ENCODE measurements at places on chromosomes 5 and 9.

GRCh38 chr9:75715360-75715759 lies 175.1 kb upstream of the PCSK5 start:
- DNase-seq, result no peak

DNA sequence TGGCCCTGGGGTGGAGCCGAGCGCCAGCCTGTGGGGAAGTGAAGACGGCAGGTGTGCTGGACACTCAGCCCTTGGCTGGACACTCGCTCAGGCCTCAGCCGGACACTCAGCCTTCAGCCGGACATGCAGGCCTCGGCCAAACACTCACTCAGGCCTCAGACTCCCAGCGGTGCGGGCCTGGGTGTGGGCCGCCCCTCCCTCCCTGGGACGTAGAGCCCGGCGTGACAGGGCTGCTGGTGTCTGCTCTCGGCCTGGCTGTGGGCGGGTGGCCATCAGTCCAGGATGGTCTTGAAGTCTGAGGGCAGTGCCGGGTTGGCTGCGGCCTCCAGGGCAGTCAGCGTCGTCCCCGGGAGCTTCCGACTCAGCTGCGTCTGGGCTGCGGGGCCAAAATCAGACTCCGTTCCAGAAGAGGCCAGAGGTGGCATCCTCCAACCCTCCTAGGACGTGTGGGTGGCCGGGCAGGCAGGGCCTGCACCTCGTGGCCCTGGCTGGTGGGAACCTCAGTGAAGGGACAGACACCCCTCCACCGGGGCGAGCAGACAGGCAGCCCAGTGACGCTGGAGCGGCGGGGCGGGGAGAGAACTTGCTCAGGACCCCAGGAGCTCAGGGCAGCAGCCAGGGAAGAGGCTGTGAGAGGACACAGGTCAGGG lies 28.4 kb downstream of the SLC6A18 start:
- DNase-seq, result no peak

GRCh38 chr9:1490341-1491232 lies 440.4 kb downstream of the DMRT2 start:
- DNase-seq, result no peak

DNA sequence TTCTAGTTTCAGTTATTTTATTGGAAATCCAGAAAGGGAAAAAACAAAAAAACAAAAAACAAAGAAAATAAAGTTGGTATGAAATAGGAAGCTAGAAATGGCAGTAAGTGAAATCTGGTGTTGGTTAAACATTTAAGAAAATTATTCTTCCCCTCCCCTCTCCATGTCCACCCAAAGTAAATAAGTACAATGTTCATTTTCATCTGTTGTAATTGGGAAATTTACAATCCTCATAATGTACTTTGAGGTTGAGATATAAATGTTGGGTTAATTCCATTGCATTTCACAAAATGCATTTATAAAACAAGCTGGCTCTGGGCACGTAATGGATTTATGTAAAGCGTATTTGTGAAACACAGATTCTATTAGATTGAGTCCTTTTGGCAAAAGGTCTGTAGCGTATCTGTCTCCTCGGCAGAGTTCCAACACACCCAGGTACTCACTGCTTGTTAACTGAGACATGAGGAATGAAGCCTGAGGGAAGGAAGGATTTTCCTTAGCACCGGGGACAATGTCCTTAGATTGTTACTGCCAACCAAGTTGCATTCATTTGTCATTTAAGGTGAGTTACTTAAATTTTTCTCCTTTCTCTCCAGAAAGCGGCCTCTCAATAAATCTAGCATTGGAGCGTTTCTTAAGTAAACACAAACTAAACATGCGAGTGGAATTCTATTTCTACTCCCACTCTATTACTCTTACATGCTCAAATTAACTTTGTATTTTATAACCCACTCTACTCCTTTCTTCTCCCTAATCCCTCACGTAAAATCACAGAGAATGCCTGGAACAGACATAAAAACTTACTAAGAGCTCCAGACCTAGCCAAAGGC lies 912.3 kb upstream of the WWC1 start:
- no peak for DNase-seq

GRCh38 chr9:3809724-3810123 lies 283.9 kb upstream of the RFX3 start:
- DNase-seq, result no peak

DNA sequence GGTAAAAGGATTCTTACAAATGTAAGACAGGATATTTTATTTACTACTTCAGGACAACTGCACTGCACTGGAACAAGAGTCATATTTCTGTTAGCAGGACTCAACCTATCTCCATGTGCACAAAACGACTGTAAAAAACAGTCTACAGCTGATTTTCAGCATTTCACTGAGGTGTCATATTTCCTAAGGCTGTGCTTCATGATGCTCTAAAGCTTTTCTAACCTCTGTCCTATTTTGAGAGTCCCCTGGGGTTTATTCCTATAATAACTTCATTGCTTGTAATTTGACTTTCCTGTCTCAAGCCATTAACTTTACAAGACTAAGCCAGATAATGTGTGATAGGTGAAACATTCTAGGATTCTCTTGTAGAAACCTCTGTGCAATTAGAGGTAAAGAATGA lies 472.3 kb downstream of the HINT1 start:
- DNase-seq, result no peak

- no peak for DNase-seq
Observed at GRCh38 chr5:5572010-5572865, 149.8 kb downstream of the ICE1 start.

DNA sequence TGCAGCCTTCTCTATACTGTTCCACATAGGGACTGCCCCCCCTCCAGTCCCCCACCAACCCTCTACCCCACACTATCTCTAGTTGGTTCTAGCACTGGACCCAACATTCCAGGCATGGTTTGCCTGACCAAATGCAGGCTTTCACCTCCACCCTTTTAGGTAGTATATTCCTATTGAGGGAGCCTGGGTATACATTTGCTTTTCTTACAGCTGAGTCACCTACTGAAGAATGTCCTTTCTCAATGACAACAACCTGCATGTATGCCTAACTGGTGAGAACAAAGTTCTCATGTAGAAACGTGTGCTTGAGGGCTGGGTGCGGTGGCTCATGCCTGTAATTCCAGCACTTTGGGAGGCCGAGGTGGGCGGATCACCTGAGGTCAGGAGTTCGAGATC lies 8.2 kb downstream of the TNIP1 start:
- no peak for DNase-seq

DNA sequence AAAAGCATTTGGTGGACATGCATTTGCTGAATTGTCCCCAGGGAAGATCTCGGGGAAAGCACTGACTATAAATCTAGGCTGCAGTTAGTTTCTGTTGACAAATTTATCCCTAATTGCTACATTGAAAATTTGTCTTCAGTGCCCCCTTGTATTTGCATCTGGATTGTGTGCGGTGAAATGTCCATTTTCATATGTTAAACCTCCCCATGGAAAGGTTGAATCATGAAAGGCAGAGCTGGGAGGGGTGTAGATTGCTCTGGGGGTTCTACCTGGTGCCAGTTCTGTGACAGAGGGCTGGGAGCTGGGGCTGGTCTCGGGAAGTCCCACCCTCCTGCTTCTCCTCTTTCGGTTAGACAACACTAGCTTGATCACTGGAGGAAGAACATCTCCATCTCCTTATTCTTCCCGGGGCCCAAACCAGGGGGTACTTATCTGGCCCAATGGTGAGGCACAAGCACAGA lies 101.9 kb downstream of the GADD45G start:
- DNase-seq, result no peak

- no peak for DNase-seq
Observed at GRCh38 chr5:172686111-172686510, 45.0 kb downstream of the NEURL1B start.
